Lower lobe of right lung (tissue), 2 donors: ENCODE measurements at places on chromosomes 4 and X. TPM values are rescaled to one million over a fixed set of nuclear protein-coding genes. Genes with fewer than 3 reads are reported as not detected.
A peak's percentile ranks its signal among the peaks of the same experiment; 100 is the strongest.

- DNase-seq, result no peak
- no peaks in the 10 kb centered on the region for H3K27me3 ChIP-seq
- no peaks in the 10 kb centered on the region for H3K36me3 ChIP-seq
- no peak overlapping the region for H3K27ac ChIP-seq
- H3K4me1 ChIP-seq, result no peaks in the 10 kb centered on the region
These were observed 19.3 kb upstream of the ING2 start for GRCh38 chr4:183485411-183486160.

The NDP gene
- 0.30 TPM for total RNA-seq

DNA sequence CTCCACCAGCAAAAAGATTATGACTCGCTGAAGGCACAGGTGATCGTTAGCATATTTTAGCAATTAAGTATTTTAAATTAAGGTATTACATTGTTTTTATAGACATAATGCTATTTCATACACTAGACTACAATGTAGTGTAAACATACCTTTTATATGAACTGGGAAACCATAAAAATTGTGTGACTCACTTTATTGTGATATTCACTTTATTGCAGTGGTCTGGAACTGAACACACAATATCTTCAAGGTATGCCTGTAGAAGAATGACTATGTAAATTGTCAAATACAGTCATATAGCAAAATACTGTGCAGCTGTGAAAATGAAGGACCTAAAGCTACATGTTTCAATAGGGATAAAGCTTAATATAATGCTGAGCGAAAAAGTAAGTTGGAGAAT is 26.6 kb upstream of the MAML3 start:
- H3K36me3 ChIP-seq, result no peaks in the 10 kb centered on the region
- no peaks in the 10 kb centered on the region for H3K27me3 ChIP-seq

DNA sequence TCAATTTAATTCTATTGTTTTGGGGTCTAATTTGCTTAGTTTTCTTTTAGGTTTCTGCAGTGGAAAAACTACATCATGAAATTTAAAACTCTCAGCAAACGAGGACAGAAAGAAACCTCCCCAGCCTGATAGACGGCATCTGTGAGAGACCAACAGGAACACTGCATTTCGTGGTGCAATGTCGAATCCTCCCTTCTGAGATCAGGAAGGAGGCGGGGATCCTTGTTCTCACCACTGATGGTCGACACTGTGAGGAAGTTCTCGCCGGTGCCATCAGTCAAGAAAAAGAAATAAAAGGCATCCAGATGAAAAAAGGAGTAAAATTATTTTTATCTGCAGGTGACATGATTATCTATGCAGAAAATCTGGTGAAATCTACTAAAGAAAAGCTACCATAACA is 16.5 kb downstream of the GAK start:
- no peaks in the 10 kb centered on the region for H3K27me3 ChIP-seq
- DNase-seq, result peak; percentile 38
- H3K36me3 ChIP-seq, result peaks cover 28% of the 10 kb centered on the region
- peak overlapping the region; percentile 27 for H3K4me3 ChIP-seq
- H3K4me1 ChIP-seq, result peaks cover 25% of the 10 kb centered on the region
- H3K27ac ChIP-seq, result no peak overlapping the region

GRCh38 chr4:167031534-167032156 is 202.6 kb downstream of the SPOCK3 start:
- H3K4me1 ChIP-seq, result no peaks in the 10 kb centered on the region
- DNase-seq, result no peak
- H3K27me3 ChIP-seq, result no peaks in the 10 kb centered on the region
- no peaks in the 10 kb centered on the region for H3K36me3 ChIP-seq

The FMR1 gene
- total RNA-seq, result 52.6 TPM

The CYBB gene
- total RNA-seq, result 420 TPM

The YIPF7 gene
- total RNA-seq, result not detected
